ENCODE measurements at places on chromosomes 3 and 15.

GRCh38 chr3:66276705-66277274, 56.0 kb downstream of the SLC25A26 start:
- peak; percentile 42 for DNase-seq

DNA sequence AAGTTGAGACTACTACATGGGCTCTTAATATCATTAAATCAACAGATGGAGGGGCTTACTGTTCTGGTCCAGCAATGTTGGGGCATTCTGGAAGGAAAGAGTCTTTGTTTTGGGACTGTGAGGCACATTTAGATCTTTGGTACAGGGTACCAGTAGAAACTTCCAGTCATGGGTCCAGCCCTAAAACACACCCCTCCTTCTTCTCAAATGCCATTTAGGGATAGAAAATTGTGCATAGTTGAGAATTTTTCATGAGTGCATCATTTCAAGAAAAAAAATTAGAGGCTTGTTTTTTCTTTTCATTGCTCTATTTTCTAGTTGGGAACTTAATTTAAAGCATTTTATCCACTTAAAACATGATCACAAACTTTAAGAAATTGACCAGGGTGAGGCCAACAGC, 4.1 kb upstream of the RTP1 start:
- DNase-seq: no peak

GRCh38 chr3:35524856-35525255, 114.5 kb upstream of the ARPP21 start:
- DNase-seq: no peak

GRCh38 chr3:98630416-98630815, 37.0 kb upstream of the CPOX start:
- DNase-seq: no peak

GRCh38 chr3:130242850-130243569, 102.5 kb upstream of the COL6A5 start:
- no peak for DNase-seq

GRCh38 chr3:82163907-82164520, 402.6 kb upstream of the GBE1 start:
- DNase-seq: no peak

DNA sequence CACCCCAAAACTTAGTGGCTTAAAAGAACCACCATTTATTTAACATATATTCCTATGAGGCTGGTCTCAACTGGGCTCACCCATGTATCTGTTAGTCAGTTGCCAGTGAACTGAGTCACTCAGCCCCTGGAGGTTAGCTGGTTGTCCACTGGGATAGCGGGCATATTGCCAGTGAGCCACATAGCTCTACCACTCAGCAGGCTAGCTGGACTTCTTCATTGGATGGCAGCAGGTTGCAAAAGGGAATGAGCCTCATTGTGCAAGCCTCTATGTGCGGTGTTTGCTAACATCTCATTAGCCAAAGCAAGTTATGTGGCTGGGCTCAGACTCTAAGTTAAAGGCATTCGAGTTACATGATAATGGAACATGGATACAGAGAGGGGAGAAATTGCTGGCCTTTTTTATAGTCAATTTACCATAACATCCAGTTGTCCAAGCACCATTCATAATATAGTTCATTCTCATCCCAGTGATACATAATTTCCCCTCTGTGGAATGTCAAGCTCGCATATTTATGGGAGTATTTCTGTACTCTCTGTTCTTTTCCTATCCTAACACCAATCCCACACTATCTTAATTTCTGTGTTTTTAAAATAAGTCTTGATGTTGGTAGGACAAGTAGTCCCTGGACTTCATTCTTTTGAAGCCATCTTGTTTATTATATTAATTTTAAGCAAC, 8.7 kb downstream of the BTD start:
- no peak for DNase-seq

- DNase-seq: no peak
Measured at GRCh38 chr15:95262866-95263564, 1031.7 kb downstream of the MCTP2 start.

GRCh38 chr15:70563561-70564095, 199.7 kb downstream of the UACA start:
- no peak for DNase-seq
